ENCODE measurements at places on chromosomes 6 and 20. TPM values are rescaled to one million over a fixed set of nuclear protein-coding genes. Genes with fewer than 3 reads are reported as not detected.

DEFB124 gene
- not detected for total RNA-seq

COX4I2 gene
- 5.3 TPM for total RNA-seq

- no peak overlapping the region for H3K27ac ChIP-seq
- no peak overlapping the region for H3K4me3 ChIP-seq
- no peak for DNase-seq
- H3K4me1 ChIP-seq: no peaks in the 10 kb centered on the region
- H3K27me3 ChIP-seq: no peaks in the 10 kb centered on the region
- H3K36me3 ChIP-seq: no peaks in the 10 kb centered on the region
These were observed 39.3 kb upstream of the SRPK1 start for GRCh38 chr6:35960187-35960586.

DNA sequence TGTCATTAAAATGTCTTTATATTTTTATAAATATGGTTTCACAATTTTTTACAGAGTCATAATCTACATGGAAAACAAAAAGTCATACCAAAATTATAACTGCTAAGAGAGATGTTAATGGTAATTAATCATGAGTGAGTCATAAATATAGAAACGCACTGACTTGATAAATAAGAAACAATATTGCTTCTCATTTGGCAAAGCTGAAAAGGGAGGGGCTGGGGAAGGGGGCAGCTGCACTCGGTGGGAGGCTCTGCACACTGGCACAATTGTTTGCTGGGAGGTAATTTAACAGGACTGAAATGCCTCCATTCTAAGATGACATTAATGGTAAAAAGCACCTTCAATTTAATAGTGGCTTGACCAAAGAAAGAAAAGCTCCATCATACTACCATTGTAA, 133.3 kb upstream of the AGPAT4 start:
- H3K27ac ChIP-seq: no peak overlapping the region
- no peak for DNase-seq
- no peaks in the 10 kb centered on the region for H3K27me3 ChIP-seq
- no peaks in the 10 kb centered on the region for H3K4me1 ChIP-seq
- no peak overlapping the region for H3K4me3 ChIP-seq

GRCh38 chr20:62428002-62428372, 648 bp upstream of the RBBP8NL start:
- peaks cover 9% of the 10 kb centered on the region for H3K4me1 ChIP-seq
- H3K4me3 ChIP-seq: no peak overlapping the region

- no peak for DNase-seq
- no peaks in the 10 kb centered on the region for H3K4me1 ChIP-seq
- no peaks in the 10 kb centered on the region for H3K27me3 ChIP-seq
- no peak overlapping the region for H3K27ac ChIP-seq
- no peaks in the 10 kb centered on the region for H3K36me3 ChIP-seq
- no peak overlapping the region for H3K4me3 ChIP-seq
These were observed 198.1 kb upstream of the SGK1 start for GRCh38 chr6:134515986-134516385.

GRCh38 chr6:163179721-163180120, 234.8 kb upstream of the QKI start:
- H3K27ac ChIP-seq: no peak overlapping the region
- H3K27me3 ChIP-seq: no peaks in the 10 kb centered on the region
- no peaks in the 10 kb centered on the region for H3K36me3 ChIP-seq
- H3K4me3 ChIP-seq: no peak overlapping the region
- no peaks in the 10 kb centered on the region for H3K4me1 ChIP-seq

All from breast epithelium (tissue), 4 donors.